BE2C (cell line): ENCODE measurements at places on chromosomes 1 and 21.

DNA sequence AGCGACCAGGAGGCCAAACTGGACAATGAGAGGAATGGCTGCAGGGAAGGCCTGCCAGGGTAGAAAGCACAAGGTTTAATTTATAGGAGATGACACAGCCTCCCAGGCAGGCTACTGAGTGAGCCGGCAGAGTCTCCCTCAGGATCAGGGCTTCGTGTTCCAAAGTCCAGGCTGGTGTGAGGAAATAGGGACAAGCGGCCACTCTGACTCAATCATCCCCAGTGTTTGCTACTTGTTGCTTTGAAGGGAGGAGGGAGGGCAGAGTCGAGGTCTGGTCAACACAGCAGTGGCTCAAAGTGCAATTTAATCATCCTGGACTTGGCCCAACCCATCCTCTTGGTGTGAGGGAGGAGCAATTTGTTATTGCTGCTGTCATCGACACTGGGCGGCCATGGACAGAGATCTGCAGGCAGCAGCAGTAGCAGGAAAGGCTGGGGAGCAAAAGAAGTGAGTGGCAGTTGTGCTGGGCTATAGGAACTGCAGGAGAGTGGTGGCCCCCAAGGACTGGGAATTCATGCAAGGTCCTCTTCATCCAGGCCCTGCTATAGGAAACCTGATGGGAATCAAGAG lies 27.5 kb downstream of the TBX15 start:
- DNase-seq: no peak

- peak; percentile 32 for DNase-seq
Observed at GRCh38 chr1:1211541-1212441, 2.2 kb downstream of the TNFRSF4 start.

GRCh38 chr21:36803816-36804439 lies 105.0 kb downstream of the SIM2 start:
- DNase-seq: no peak

DNA sequence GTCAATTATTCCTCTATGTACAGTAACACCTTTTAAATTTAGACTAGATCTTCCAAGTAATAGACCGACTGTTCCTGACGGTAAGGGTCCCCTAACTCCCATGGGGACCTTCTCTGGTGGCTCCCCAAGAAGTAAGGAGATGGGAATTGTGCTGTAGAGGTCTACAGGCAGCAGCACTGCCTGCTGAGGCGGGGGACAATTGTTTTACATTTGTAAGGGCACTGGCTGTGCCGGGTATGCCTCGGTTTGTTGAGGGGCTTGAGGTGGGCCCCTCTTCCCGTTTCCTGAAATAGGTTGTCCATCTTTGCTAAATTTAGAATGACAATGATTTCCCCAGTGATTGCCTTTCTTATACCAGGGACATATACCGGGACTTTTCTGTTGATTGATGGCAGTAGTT lies 13.1 kb upstream of the L1TD1 start:
- DNase-seq: no peak

GRCh38 chr1:6775261-6776043 lies 9.8 kb upstream of the CAMTA1 start:
- no peak for DNase-seq

- DNase-seq: peak; percentile 60
Observed at GRCh38 chr1:51281807-51282206, 45.7 kb downstream of the RNF11 start.

GRCh38 chr21:44765231-44766013 lies 36.2 kb downstream of the UBE2G2 start:
- peak; percentile 48 for DNase-seq

DNA sequence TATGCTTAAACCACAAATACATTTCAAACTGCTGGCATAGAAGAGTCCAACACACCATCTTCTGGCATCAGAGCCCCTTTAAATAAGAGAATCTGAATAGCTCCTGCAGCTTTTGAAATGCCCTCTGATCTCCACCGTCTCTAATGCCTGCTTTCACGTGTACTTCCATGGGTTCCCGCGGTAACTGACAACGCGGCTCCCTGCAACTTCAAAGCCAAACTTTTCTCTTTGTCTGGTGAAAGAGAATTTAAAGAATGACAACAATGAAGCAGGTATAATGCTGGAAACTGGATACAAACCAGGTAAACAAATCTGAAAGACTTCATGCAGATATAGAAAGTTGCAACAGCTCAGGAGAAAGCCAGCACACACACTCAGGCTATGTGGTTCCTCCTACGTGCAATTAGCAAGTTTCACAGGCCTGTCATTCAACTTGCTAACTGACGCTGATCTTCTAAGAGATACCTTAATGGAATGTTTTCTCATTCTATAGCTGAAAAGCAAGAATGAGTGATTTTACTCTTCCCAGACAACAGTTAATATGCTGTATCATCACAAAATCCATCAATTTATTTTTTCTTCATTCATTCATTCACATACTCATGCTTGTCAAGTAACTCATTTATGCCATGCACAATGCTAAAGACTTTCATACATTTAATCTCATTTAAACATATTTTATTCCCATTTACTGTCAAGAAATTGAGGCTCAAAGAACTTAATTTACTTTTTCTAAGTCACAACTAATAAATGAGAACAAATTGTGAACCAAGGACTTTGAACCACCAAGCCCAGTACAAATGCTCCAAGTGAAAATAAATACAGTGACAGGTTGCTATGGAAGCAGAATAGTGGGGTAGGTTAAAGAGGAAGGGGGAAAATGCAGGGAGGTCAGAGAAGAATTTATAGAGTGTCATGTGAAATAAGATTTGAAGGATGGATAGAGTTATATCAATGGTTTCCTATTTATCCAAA lies 202.7 kb upstream of the SNX7 start:
- no peak for DNase-seq

- DNase-seq: peak; percentile 64
Observed at GRCh38 chr1:168266644-168267186, 14.0 kb upstream of the TBX19 start.

GRCh38 chr1:30384286-30385245 lies 338.8 kb downstream of the MATN1 start:
- DNase-seq: peak; percentile 18

DNA sequence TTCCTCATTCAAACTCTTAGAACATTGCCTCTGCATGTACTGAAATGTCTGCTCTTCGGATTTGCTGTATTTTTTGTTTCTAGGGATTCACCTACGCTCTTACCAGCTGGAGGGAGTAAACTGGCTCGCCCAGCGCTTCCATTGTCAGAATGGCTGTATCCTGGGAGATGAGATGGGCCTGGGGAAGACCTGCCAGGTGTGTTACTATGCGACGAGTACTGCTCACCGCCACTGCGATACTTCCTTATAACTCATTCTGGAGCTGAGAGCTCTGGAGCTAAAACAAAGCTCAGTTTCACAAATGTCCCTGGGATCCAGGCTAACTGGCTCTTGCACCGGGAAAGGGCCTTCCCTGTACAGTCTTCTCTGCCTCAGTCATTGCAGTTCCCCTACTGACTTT lies 10.1 kb downstream of the CHD1L start:
- DNase-seq: no peak

DNA sequence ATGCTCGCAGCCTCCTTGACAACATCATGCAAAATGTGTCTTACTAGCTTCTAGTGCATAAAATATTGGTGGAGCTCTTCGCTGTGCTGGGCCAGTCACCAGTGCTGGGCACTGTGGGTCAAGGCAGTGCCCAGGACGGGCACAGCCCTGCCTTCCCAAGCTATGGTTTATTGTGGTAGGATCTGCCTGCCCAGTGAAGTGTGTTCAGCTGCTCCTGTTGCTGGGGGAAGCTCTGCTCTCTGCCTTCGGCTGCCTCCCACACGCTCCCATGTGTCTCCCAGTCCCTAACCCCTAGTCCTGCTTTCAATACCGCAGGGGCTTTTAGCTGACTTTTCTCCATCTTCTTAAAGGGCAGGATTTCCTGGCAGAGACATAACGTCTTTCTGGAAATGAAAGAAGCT lies 15.7 kb downstream of the EPHX1 start:
- no peak for DNase-seq

DNA sequence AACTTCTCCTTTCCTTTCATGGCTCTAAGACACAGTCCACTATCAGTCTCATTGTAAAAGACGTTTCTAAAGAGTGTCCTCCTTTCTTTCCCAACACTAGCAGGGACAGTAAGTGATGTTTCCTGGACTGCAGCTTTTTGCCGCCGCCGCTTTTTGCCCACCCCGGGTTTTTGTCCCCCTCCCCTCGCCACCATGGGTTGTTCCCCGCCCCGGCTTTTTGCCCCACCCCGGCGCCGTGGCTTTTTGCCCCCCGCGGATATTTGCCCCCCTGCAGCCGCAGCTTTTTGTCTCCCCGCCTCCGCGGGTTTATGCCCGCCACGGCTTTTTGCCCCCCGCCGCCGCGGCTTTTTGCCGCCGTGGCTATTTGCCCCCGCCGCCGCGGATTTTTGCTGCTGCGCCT lies 95.2 kb downstream of the TPTE start:
- no peak for DNase-seq

GRCh38 chr1:81021134-81021533 lies 779.6 kb upstream of the ADGRL2 start:
- DNase-seq: no peak

- no peak for DNase-seq
Observed at GRCh38 chr1:201476670-201477344, 7.8 kb upstream of the PHLDA3 start.

- no peak for DNase-seq
Observed at GRCh38 chr1:8986814-8987190, 39.4 kb downstream of the SLC2A7 start.

GRCh38 chr1:40855513-40855912 lies 6.7 kb downstream of the CITED4 start:
- peak; percentile 19 for DNase-seq

DNA sequence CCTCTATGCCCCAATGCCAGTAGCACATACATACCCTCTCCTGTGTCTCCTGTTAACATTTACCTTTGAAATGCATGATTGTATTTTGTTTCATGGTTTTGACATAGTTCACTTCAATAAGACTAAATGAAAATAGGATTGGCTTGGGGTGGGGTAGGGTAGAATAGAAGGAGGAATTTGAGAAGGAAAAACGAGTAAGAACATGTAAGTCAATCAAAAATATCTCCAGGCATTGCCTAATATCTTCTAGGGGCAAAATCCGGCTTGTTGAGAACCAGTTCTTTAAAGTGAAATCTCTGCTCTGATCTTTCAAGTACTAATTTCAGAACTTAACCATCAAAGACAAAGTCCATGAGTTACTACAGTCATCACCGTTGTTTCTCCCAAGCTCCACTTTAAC lies 31.8 kb upstream of the RGS2 start:
- no peak for DNase-seq

DNA sequence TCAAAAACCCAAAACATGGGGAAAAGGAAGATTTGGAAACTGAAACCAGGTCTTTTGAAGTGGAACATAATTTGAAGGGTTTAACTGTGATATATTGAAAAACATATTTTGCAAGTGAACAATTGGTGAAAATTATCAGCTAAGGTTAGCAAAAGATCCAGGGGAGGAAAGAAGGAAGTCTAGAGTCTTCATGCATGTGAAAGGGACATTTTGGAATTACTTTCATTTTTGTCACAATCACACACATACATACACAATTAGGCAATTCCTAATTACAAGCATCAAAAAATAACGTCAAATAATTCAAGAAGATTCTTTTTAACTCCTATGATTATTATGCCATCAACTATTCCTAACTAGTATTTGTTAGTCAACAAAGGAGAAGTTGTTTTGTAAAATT lies 64.7 kb upstream of the NFIA start:
- no peak for DNase-seq

DNA sequence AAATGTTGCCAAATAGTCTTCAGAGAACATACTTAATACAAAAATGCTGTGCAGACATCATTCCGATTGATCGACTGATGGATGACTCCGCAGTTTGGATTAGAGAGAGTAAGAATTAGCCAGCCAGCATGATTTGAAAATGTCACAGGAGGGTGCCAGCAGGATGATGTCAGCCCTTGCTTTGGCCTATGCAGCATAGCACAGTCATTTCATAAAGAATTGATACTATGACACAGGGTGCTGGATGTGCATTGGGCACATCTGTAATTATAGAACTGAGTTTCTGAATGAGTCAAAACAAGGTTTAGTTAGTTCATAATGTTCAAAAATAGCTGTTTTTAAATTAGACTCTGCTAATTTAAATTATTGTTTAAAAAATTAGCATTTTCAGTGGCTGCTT lies 21.6 kb upstream of the TRAF5 start:
- no peak for DNase-seq

- DNase-seq: peak; percentile 52
Observed at GRCh38 chr1:180167021-180167701, 12.5 kb downstream of the QSOX1 start.

GRCh38 chr21:29196670-29197191 lies 66.3 kb downstream of the MAP3K7CL start:
- no peak for DNase-seq

DNA sequence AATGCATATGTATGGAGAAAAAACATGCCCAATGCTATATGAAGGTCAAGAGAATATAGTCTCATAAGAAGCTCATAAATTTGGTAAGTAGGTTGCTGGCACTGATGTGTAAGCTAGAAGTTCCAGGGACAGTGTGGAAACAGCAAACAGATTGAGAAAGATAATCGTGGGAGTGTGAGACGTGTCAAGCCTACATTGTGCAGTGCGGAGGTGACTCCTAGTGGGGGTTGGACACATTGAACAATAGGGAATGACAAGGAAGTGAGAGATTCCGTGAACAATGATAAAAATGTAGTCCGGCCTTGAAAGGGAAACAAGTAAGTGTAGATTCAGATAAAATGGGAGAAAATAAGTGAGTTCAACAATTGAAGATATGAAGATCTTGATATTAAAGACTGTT lies 788.4 kb upstream of the PRMT6 start:
- DNase-seq: peak; percentile 65

DNA sequence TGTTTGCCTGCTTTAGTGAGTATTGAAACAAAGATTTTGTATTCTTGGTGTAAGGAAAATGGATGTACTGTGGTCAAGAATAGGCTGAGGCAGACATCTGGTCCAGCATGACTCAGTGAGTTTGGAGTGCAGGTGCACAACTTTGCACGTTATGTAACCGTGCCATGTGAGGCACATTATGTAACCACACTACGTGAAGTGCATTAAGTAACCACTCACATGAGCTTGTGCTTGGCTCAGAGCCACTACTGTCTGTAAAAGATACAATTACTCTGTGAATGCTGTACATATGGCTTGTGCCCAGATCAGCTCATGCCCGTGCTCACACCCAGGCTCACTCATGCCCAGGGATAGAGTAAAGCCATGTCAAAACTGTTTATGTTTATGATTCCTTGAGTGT lies 216.8 kb downstream of the CTH start:
- no peak for DNase-seq

GRCh38 chr1:20742671-20743070 lies 10.2 kb upstream of the SH2D5 start:
- DNase-seq: no peak

DNA sequence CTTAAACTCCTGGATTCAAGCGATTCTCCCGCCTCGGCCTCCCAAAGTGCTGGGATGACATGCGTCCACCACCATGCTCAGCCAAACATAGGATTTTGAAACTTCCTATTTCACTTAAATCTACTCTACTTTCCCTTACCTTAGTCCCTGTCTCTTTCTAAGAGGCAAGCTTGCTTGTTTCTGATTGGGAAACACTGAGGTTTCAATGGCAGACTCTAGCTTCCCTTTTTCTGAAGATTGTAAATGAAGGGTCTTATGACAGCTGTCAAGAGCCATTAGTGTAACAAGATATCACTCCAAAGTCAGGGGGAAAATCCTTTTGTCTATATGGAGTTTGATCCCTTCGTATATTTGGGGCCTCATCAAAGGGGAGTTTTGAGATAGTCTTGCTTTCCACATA lies 23.5 kb upstream of the LMO4 start:
- DNase-seq: no peak

- DNase-seq: peak; percentile 39
Observed at GRCh38 chr1:6448749-6449631, 17.0 kb downstream of the TNFRSF25 start.

- DNase-seq: no peak
Observed at GRCh38 chr1:162954824-162955223, 93.8 kb upstream of the CCDC190 start.

GRCh38 chr1:11316701-11317100 lies 43.7 kb downstream of the UBIAD1 start:
- DNase-seq: no peak
